GM04504 (cell line): ENCODE measurements at places on chromosomes 5 and 9.

GRCh38 chr9:137113385-137114159 lies 961 bp downstream of the DPP7 start:
- DNase-seq: no peak

- no peak for DNase-seq
These were observed 3.3 kb upstream of the LCN2 start for GRCh38 chr9:128145951-128146351.

DNA sequence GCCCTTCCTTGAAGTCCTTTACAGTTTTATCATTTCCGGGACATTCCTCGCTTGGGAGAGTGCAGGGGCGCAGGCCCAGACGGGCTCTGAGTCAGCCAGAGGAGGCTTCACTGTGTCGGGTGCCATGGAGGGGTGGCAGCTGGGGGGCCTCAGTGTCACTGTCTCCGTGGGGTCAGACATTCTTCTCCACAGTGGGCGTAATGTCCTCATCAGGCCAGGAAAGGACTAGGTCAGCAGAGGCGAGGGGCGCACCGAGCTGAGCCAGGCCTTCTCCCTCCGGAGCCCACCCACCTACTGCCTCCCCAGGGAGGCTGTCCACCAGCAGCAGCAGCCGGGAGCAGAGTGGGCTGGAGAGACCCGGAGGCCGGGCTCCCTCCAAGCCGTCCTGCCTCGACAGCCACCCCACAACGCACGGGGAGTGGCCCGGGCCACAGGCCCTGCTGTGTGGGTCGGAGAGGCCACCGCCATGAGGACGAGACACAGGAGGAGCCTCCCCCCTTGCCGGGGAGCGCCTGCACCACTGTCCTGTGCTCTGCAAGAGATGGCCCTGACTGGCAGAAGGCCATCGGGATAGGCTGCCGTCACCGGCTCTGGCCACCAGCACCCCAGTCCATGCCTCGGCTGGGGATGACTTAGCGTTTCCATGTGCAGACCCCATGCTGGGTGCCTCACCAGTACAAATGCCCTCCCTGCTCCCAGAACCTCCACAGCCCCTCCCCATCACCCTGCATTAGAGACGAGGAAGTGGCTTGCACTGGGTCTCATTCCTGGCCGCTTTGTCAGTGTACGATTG lies 26.5 kb downstream of the SARDH start:
- no peak for DNase-seq

- DNase-seq: peak; percentile 62
These were observed 190.3 kb downstream of the GOLPH3 start for GRCh38 chr5:31983851-31984250.

DNA sequence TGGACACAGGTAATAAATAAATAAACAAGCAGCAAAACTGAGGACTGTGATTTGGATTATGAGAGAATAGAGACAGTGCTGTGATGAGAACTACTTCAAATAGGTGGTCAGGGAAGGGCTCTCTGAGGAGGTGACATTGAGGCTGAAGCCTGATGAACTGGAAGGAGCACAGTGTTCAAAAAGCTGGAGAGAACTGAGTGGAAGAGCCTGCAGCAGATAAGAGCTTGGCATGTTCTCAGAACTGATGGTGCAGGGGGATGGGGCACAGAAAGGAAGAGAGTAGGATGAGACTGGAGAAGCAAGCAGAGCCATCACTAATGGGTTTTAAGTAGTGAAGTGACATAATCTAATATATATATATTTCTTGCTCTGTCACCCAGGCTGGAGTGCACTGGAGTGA lies 11.2 kb upstream of the TPM2 start:
- no peak for DNase-seq

GRCh38 chr9:93859431-93860215 lies 95.5 kb downstream of the BARX1 start:
- no peak for DNase-seq

DNA sequence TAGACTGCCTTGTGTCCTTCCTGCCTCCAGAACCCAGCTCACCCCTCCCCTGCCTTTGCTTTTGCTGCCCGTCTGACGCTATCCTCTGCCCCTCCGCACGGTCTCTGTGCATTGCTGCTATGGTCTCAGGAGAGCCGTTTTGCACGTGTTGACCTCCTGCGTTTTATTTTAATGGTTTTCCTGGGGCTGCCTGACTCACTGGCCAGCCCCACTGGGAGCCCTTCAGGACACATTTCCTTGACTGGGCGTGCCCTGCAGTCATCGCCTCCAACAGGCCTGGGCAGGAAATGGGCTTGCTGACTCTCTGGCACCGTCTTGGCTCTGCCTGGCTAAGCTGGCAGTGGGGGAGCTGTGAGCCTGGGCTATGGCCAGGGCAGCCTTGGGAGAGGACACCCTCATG lies 17.9 kb upstream of the ASS1 start:
- peak; percentile 76 for DNase-seq

DNA sequence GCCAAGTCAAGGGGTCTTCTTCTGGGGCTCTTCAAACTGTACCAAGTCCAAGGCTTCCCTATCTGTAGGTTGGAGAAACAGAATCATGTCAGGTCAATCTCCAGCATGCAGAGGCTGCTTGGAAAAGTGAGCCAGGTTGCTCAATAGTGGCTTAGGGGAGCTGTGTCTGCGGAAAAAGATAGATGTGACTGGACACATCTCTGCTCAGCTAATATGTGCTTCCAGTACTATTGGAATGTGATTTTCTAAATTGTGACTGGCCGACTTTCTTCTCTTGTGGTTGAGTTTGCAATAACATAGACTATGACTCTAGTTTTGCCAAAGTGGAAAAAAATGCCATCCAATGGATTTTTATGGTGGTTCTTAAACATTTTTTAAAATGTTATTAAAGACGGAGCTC lies 136.7 kb downstream of the BOD1 start:
- no peak for DNase-seq

GRCh38 chr9:88804254-88804596 lies 187.0 kb upstream of the S1PR3 start:
- no peak for DNase-seq

GRCh38 chr5:95881833-95882232 lies 59.3 kb upstream of the GLRX start:
- no peak for DNase-seq

GRCh38 chr5:139644646-139645429 lies 3.3 kb upstream of the CXXC5 start:
- DNase-seq: no peak

- DNase-seq: no peak
These were observed 134.7 kb downstream of the GADD45G start for GRCh38 chr9:89739511-89739910.

GRCh38 chr5:134502259-134502658 lies 23.2 kb upstream of the JADE2 start:
- no peak for DNase-seq

DNA sequence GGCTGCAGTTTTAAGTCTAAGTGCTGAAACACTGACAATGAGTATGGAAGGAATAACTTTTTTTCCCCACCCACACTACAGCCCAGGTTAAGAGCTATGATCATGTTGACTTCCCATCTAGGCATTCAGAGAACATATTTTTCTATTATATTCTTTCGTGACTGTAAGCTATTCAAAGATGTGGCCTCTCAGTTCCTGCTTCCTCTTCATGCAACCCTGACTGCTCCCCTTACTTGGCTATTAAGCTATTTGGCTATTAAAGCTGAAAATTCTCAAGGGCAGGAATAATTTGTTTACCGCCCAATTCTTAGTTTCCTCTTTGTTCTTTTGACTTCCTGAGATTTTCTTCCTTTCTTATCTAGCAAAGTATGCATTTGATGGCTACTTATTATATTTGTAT lies 18.6 kb upstream of the ALDH1A1 start:
- DNase-seq: no peak

GRCh38 chr5:139312075-139312474 lies 18.5 kb downstream of the MATR3 start:
- no peak for DNase-seq

- DNase-seq: no peak
These were observed 109.6 kb downstream of the ROR2 start for GRCh38 chr9:91840469-91840868.
